ENCODE measurements at places on chromosomes 2 and 18. TPM values are rescaled to one million over a fixed set of nuclear protein-coding genes. Genes with fewer than 3 reads are reported as not detected.
A peak's percentile ranks its signal among the peaks of the same experiment; 100 is the strongest.

- DNase-seq, result no peak
These were observed 91.2 kb downstream of the SLC8A1 start for GRCh38 chr2:40360652-40361051.

Gene TUBA4B
- 0.16 TPM for total RNA-seq

Gene ST6GAL2
- 2.8 TPM for total RNA-seq

Gene CYBRD1
- total RNA-seq, result 396 TPM

Gene SNORC
- total RNA-seq, result 0.32 TPM

Gene SERPINB10
- total RNA-seq, result not detected

DNA sequence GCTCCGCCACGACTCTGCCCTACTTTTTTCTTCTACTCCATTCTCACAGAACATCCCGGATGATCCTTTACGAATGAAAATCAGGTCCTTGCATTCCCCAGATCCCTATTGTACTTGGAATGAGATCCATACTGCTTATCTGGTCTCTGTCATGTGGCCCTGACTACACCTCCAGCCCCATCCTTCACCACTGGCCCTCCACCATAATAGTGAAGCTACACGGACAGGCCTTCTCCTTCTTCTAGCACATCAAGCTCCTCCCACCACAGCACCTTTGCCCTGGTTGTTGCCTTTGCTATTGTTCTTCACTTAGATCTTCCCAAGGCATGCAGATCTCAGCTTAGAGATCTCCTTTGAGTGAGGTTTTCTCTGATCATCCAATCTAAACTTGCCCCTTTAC, 20.1 kb upstream of the RMDN2 start:
- no peak for DNase-seq

Gene UNC80
- not detected for total RNA-seq

- DNase-seq, result no peak
These were observed 76.3 kb downstream of the CAPN13 start for GRCh38 chr2:30730736-30731647.

Gene SMARCAL1
- total RNA-seq, result 28.1 TPM

DNA sequence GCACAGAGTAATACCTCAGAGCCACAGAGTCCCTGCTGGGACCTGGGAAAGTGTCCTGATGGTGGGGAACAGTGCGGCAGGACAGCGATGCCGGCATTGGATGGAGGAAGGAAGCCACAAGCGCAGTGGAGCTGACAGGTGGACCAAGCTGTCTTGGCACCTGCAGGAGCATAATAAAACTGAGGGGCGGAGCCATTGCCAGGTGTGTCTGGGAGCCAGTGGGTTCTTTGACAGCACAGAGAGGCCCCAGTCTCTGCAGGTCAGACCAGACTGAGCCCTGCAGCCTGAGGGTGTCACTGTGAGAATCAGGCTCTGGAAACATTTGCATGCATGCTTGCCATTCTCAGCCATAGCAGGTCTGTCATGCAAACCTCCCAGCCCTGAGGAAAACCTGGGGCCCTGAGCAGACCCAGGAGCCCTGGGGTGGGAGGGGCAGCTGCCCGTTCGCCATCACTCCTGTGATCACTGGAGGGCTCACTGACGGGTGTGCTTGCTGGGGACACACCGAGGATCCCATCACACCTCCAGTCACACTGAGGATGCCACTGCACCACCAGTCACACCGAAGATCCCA, 210.5 kb upstream of the HDAC4 start:
- DNase-seq, result no peak

- no peak for DNase-seq
These were observed 164.4 kb downstream of the DDX1 start for GRCh38 chr2:15756011-15756550.

- no peak for DNase-seq
These were observed 261.4 kb downstream of the TWIST2 start for GRCh38 chr2:239109041-239109927.

DNA sequence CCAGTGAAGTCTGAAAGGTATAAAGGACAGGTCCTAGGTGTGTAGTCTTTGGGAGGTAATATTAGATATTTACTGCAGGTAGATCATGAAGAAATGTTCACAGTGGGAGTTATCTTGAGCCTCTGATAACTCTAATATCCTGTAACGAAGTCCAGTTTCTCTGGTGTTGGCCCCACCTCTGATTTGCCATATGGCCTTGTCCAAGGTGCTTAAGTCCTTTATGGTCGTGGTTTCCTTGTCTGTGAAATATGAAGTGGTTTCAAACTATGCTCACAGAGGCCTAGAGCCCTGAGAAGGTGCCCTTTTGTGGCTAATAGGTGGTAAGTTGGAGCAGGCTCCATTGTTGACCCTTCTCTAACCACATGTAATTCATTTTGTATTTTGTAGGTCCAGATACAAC, 190.7 kb downstream of the ICOS start:
- DNase-seq, result no peak

Gene DLX2
- total RNA-seq, result not detected

GRCh38 chr2:85865539-85866164, 23.1 kb downstream of the ST3GAL5 start:
- no peak for DNase-seq

- DNase-seq, result no peak
These were observed 50.8 kb downstream of the TRABD2A start for GRCh38 chr2:84830095-84830494.

GRCh38 chr18:23888881-23889280, 125.7 kb upstream of the TTC39C start:
- DNase-seq, result no peak

Gene C2orf80
- not detected for total RNA-seq

DNA sequence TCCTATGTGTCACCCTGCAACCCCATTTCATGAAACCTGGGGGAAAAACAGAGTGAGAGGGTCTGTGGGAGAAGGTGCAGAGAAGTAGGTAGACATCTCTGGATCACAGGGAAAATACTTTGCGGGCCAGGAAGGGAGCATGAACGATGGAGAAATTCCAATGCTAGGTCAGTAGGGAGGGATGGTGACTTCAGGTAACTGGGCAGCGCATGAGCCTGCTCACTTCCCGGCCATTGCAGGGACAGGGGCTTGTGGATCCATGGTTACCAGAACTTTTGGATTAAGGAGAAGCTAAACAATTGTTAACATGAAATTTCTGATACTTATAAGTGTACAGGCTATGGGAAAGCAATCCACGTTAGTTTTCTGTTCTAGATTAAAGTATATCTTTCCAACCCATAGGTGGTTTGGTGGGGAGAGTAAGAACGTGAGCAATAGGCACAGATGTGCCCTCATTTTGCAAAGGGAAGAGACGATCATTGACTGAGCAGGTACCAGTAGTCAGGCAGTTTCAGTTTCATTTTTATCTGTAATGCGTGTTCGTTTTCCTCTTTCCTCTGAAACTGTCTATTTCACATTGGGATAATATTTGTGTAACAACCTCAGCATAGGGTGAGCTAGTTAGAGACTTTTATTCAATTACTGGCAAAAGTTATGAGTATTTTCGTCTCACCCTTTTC, 65.0 kb downstream of the NYAP2 start:
- DNase-seq, result no peak

Gene KLF7
- 40.7 TPM for total RNA-seq

Gene NTSR2
- total RNA-seq, result not detected

- no peak for DNase-seq
These were observed 85.1 kb downstream of the ARL4C start for GRCh38 chr2:234411793-234412192.

DNA sequence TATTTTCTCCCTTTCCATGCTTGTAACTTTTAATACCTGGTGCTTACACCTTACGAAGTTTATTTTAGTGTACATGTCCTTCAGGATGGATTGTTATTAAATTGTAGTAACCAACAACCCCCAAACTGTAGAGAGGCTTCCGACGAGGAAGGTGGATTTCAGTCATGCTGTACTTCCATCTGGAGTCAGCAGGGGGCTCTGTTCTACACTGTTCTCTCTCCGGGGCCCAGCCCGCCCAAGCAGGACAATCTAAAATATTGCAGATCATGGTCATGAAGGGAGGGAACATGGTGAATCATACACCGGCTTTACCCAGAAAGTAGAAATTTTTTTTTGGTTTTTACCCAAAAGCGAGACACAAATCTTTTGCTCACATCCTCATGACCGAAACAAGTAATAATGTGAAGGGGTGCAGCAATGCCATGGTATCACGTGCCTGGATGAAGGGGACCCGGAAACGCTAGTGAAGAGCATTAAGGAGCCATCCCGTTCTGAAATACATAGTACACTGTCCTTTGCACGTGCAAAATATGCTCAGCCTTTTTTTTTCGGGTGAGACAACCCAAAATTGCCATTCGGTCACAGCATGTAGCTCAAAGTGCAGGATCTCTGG, 884.8 kb downstream of the EPHA4 start:
- DNase-seq, result peak; percentile 56

Gene SFTPB
- not detected for total RNA-seq

GRCh38 chr2:38634684-38635083, 31.2 kb upstream of the GALM start:
- DNase-seq, result no peak

DNA sequence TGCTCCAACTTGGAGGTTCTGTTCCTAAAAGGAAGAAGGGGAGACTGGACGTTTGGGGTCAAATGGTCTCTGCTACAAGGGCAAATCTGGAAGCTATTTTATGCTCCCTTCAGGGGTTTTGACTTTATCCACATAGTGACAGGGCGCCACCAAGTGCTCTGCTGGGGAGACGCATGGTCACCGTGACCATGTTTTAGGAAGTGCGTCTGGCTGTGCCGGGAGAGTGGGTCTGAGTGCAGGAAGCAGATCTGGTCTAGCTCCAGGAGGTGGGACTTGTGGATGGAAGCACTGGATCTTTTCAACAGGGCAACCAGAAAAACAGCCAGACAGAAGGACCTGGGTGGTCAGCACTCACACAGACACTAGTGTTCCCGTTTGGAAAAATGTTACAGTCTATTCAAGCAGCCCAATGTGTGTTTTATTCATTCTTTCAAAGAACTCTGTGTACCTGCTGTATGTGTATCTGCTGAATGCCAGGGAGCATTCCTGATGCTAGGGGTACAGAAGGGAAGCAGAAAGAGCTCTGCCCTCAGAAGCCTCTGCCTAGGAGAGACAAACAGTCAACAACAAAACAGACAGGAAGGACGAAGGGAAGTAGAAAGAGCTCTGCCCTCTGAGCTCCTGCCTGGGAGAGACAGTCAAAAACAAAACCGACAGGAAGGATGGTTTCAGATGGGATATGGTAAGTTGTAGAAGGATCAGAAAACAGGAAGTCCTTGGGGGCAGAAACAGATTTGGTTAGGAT, 14.3 kb downstream of the IMPA2 start:
- DNase-seq, result no peak

Gene SLC23A3
- total RNA-seq, result 0.48 TPM

DNA sequence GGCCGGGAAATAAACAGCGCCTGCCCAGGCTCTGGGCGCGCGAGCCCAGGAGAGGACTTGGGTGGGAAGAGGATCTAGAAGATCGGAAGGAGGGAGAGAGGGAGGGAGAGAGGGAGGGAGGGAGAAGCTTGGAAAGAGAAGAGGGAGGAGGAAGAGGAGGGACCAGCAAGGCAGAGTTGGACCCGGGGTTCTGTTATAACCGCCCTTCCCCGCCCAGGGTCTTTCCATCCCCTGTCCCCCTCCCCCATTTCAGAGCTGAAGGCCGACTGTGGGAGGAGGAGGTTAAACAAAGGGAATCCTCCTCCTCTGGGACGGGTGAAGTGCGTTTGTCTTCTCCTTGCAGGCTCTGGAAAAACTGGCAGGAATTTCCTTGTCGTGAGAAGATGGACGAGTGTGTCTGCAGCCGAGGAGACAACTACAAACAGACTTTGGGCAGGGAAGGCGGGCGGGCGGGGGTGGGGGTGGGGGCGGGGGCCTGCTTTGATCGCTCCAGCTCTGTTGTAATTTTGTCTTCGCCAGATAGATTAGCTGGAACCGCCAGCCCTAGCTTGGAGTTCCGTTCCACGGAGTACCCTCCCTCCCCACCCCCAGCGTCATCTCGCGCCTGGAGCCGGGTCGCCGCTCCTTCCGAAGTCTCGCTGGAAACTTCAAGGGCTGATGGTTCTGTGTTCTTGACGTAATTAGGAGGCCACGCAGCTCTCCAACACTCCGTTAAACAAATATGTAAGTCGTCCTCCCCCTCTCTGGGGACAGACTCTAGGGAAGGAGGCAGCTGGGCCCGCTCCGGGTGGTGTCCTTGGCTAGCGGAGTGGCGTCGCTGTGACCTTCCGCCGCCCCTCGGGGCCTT, 6.4 kb upstream of the SP9 start:
- DNase-seq, result no peak

All from breast epithelium (tissue), 4 donors.